ENCODE measurements at places on chromosomes 4 and X.
A peak's percentile ranks its signal among the peaks of the same experiment; 100 is the strongest.

GRCh38 chrX:1400049-1400448 lies 8.1 kb upstream of the SLC25A6 start:
- DNase-seq: no peak

GRCh38 chrX:20965270-20966044 lies 408.8 kb upstream of the CNKSR2 start:
- no peak for DNase-seq

DNA sequence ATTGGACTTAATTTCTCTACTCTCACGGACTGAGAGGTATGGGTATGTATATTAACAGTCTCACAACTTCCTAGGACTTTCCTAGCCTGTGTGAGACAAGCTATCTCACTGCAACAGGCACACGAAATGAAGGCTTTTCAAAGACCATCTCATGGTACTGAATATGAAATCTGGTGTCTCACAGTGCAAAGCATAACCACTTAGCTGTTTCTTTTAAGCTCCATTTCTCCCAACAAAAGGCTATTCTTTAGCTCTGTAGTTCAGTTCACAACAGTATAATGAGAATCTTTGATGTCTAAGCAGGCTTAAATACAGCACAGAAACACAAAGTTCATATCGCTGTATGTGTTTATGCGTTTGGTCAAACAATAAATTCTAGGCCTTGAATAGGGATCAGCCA lies 116.2 kb upstream of the PCDH18 start:
- DNase-seq: no peak

- peak; percentile 40 for DNase-seq
Measured at GRCh38 chrX:15564981-15565579, 35.7 kb downstream of the ACE2 start.

DNA sequence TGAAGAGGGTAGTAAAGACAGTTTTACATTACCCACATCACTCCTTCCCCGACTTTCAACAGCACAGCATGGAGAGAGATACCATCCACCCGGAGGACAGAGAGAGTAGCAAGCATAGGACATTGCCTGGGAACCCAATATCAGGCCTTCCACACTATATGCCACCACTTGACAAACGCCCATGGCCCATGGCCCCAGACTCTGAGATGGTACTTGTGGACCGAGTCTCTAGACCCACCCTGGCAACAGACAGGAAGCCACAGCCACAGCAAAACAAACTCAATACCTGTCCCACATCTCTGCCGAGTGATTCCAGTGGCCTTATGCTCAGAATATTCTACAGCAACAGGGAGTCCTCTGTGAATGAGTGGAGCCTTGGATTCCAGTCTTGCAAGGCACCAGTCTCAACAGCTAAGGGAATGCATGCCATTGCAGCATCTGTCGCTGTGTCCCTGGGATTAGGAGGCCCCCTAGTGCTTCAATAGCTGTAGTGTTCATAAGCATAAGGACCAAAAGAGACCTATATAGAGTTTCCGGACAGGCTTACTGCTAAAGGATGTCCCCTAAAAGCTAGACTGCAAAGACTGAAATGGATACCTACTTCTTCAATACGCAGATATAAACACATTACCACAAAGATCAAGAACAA lies 14.7 kb upstream of the CT55 start:
- peak; percentile 8 for DNase-seq
